ENCODE measurements at places on chromosomes 3 and 15.

DNA sequence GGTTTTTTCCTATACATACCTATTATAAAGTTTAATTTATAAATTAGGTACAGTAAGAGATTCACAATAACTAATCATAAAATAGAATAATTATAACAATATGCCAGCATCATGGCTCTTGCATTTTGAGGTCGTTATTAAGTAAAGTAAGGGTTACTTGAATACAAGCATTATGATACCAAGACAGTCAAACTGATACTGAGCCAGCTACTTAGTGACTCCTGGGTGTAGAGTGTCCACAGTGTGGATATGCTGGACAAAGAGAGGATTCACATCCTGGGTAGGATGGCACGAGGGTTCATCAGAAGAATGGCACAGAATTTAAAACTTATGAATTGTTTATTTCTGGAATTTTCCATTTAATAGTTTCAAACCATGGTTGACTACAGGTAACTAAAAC is 157.2 kb upstream of the IL12A start:
- no peak for DNase-seq

GRCh38 chr15:72554471-72555425 is 80.6 kb downstream of the ARIH1 start:
- DNase-seq = no peak

DNA sequence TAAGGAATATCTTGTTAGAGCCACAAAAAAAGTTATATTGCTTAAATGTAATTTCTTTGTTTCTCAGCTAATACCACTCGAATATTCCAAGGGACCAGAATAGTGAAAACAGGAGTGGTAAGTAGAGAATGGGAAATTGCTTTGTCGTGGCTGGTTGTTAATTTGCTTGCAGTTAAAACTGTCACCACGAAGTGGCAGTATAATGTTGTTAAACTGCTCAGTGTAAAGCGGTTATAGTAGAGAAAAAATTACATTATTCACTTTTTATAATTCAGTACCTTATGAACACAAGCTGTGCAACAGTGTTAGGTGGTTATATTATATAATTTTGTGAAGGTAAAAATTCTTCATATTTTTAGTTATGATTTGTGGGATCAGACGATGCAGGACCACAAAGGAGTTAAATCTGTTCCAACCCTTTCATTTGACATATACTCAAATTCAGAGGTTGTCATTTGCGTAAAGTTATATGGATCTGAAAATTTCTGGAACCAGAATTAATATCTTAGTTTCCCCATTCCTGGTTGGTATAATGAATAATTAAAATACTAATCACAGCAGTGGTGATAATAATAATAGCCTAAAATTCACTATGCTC is 171.8 kb downstream of the FEZF2 start:
- DNase-seq = no peak

DNA sequence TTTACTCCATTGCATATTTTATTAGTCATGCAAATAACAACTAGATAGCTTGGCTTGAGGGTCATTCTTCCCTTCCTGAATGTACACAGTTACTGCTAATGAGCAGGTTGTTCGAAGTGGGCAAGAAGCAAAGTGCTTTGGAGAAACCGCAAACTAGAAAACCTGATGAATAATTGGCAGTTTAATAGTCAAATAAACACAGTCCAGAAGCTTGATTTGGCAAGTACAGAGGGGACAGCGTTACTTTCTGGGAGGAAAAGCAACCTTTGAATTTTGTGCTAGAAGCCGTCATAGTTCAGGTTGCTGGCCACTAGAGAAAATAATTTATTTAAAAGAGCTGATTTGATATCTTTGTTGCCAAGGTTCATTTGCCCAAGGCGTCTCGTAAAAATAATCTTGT is 94.9 kb downstream of the MFSD1 start:
- DNase-seq = no peak

DNA sequence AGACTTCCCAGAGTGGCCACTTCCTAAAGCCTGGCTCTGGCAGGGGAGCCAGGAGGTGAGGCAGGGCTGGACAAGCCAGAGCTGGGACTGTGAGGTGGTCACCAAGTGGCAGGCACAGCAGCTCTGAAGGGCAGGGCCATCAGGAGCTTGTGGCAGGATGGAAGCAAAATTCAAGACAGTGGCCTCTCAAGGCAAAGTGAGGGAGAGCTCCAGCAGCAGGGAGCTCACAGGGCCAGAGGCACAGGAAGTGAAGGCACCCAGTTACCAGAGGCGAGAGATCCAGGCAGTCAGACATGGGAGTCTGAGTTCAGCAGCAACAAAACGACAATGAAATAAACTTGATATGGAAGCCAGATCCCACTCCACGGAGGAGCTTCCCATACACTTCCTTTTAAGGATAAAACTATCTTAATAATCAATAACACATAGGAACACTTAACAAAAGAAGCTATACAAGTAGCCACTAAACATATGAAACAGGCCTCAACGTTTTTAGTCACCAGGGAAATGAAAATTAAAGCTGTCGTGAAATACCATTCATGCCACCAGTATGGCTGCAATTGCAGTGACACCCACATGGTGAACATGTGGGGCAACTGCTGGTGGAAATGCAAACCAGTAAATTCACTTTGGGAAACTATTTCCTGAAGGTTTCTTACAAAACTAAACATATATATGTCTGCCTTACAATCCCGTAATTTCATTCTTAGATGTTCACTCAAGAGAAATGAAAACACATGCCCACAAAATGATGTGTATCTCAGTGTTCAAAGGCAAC is 35.4 kb upstream of the TMEM158 start:
- DNase-seq = no peak

- DNase-seq = no peak
Measured at GRCh38 chr3:135169651-135170050, 374.6 kb downstream of the EPHB1 start.

- DNase-seq = no peak
Measured at GRCh38 chr3:119538772-119539171, 20.6 kb downstream of the CD80 start.

- DNase-seq = no peak
Measured at GRCh38 chr3:181464033-181464694, 247.6 kb upstream of the SOX2 start.

DNA sequence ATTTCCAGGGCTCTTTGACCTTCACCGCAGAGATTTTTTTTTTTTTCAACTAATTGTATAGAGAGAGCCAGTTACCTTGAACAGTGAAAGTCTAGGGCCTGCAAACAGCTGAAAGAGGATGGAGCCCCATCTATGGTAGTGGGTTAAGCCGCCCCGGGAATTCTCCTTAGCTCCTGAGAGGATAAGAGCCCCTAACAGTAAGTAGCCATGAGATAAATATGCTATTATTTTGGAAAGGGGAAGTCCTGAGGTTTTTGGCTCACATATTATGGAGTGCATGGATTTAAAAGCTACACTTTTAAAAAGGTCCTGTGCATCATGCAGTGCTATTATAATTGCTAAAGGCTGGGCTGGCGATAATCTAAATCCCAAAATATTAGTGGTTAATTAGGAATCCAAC is 115.0 kb downstream of the FBN1 start:
- no peak for DNase-seq

DNA sequence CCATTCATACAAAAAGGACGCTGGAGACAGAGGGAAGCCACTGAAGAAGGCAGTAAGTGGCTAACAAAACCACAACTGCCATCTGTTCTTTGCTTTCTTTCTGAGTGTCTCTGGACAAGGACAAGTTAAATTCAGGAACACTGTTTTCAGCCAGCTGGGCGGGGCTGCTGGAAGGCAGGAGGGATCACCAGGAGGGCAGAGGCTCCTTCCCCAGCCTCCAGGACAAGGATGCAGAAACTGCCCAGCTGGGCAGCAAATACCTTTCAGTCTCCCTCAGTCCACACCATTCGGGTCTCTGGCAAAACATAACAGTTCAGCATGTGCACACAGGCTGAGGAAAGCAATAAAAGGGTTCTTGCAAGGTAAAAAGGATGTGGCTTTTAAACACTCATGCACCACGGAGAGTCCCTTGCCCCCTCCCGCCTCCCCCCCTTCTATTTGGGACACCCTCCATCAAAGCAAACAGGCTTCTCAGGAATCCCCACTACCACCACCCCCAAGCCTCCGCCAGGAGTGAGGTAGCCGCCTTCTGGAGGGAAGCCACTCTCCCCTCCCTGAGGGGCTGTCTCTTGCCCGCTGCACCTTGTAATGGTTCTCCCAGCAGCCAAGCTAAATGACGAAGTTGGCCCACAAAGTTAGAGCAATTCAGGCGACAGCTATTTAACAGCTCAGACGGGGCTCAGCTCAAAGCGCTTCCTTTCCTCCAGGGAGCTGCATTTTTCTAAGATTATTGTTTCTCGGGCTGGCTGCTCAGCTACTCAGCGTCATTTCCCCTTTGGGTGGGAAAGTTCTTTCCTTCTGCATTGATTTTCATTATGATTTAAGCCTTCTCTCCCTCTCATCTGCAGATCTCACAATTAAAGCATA is 3.8 kb downstream of the HEG1 start:
- no peak for DNase-seq

DNA sequence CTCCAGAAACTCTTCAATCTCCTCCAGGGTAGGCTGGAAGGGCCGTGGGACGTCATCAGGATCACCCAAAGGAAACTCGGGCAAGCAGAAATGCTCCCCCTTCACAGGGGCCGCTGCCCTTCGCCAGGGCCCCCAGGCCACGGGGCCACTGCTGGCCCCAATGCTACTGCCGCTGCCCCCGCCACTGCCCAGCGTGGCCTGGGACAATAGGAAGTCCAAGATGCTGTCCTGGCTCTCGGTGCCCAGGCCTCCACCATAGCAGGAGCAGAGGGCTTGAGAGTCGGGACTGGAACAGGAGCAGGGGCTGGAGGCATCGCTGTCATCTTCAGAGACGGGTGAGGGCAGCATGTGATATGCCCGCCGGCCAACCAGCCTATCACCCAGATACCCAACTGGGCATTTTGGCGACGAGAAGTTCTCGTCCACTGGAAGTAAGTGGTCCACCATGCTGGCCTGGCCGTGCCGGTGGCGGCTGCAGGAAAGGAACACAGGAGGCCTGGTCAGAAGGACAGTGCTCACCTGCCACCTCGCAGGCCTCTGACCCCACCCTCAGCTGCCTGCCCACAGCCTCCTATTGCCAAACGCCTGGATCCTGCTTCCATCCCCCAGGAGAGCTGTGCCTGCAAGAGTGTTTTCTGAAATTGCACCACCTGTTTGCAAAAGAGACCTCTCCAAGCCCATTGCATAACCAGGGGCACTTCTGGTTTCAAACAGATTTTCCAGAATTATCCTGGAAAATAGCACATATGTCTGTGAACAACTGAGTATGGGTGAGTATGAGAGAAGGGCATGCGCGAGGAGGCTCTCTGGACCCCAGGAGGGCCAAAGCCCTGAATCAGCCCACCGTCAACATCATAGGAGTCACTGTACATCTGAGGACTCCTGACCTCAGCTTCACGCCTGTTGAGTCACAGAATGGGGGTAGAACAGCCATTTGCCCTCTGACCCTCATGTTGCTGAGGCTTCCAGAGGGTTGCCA is 4.4 kb downstream of the KLF15 start:
- DNase-seq = peak; percentile 72

GRCh38 chr3:74409066-74409465 is 205.4 kb downstream of the CNTN3 start:
- DNase-seq = no peak

DNA sequence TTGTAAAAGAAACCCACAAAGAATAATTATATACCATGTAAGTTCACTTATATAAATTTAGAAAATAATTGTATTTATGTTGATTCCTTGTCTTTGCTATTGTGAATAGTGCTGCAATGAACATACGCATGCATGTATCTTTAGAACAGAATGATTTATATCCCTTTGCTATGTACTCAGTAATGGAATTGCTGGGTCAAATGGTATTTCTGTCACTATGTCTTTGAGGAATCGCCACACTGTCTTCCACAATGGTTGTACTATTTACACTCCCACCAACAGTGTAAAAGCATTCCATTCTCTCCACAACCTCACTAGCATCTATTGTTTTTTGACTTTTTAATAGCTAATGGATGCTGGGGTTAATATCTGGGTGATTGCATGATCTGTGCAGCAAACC is 149.4 kb upstream of the CNTN3 start:
- DNase-seq = no peak

DNA sequence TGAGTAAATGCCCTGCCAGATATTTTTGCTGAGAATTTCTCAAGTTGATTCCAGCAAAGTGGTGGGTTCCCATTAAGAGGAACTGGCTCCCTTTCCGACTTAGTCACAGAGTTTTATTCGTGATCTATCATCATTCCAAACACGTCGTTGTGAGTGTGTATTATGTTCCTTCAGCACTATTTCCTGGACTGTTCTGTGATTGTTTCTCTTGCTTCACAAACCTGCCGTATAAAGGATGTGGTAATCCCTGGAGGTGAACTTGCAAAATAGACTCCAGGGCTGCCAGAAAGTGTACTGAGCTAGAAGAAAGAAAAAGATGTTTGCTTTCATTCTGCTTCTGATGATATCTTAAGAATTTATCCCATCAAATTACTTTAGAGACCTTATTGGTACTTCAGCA is 14.5 kb upstream of the CAPN3 start:
- DNase-seq = no peak

GRCh38 chr3:18717598-18717997 is 292.5 kb upstream of the SATB1 start:
- DNase-seq = no peak

DNA sequence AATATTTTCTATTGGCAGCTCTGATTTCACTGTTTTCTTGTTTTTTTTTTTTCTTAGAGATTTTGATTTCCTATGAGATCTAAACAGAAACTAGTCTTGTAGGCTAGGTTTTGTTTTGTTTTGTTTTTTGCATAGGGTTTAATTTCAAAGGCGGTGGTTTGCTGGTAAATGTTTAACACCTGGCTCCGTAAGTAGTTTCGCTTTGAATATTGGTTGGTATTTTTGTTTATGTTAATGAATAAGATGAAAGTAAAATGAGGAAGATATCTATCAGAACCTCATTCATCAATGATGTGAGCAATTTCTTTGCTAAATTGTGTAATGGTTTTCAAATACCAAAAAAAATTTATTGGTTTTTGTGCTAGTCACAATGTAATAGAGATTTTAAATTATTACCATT is 39.7 kb upstream of the TM4SF1 start:
- DNase-seq = no peak

DNA sequence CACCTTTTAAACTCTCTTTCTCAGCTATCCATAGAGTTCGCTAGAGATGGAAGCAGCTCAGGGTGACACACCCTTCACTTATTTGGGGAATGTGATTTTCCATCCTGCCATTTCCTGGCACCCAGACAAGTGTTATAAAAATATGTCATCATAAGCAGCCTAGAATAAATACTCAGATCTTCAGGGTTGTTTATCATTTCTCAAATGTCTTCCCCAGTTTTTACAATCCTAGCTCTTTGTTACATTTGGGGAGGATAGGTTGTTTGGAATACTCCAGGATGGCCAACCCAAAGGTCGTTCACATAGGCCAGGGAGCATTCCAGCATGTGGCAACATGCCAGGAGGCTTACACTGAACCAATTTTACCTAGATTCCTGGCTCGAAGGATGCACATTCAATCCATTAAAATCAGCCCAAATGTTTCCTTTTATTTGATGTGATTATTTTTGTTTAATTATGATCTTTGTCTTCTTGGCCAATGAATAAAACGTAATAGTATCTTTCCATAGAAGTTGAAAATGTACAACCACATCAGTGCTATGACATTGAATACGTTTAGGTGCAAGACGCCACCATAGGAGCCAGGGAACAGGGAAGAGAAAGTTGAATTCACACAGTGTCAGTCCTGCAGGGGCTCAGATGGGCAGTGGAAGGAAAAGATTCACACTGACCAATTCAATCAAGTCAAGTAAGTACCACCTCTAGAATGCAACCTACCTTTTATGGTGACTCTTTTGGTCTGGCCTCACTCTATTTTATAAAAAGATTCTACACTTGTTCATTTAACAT is 537.7 kb upstream of the MDFIC2 start:
- DNase-seq = no peak

Measured in cardiac septum (tissue), 1 donor.